ENCODE measurements at places on chromosomes 13 and 19.

DNA sequence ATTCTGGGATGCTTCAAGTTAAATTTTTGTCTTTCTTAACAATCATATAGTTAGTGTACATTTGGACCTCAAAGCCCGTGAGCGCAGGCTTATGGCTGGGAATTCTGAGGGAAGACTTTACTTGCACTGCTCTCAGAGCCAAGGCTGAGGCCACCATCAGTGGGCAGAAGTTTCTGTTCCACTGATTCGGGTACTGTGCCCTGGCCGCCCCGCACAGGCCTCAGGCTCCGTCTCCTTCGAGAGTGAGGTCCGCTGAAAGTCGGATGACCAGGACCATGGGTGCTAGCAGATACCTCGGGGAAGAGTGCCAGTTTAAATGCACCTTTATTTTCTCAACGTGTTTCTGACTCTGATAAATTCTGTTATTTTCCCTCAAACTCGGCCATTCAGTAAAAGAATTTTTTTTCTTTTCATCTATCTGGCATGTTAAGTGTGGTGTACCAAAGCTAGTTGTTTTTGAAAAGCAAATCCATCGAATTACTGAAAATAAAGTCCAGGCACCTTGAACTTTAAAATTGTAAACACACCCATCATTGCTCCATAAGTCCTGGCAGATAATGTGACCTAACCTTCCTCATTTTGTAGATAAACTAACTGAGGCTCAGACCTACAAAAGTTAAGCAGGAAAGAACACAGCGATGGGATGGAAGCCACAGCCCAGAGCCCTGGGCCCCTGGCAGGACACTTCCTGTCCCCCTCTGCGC lies 126.7 kb downstream of the SOX1 start:
- no peak for DNase-seq

DNA sequence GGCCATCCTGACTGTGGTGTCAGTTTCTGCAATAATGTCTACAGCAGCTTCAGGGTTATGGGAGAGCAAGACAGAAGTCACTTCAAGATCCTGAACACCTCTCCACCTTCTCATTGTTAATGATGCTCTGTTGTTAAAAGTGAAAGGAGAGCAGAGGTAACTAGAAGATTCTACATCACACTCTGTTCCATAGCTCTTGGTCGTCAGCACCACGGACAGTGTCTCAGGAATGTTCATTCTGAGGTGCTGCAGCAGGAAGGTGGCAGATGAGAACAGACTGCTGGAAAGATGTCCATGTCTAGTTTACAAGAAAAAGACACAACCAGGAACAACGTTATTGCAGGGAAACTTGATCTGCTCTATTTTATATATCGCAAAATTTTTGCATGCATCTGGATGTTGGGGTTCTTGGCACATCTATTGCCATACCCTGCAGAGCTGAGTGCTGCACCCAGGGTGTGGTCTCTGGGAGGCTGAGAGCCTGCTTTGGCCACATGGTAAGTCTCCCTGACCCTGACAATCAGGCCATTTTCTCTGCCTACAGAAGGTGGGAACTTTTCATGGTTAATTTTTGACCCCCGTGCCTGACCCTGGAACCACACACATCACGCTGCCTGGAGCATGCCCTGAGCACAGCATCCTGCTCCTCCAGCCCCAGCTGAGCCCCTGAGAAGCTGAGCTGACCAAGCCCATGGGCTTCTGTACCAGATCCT lies 12.7 kb downstream of the CEACAM21 start:
- DNase-seq: no peak

DNA sequence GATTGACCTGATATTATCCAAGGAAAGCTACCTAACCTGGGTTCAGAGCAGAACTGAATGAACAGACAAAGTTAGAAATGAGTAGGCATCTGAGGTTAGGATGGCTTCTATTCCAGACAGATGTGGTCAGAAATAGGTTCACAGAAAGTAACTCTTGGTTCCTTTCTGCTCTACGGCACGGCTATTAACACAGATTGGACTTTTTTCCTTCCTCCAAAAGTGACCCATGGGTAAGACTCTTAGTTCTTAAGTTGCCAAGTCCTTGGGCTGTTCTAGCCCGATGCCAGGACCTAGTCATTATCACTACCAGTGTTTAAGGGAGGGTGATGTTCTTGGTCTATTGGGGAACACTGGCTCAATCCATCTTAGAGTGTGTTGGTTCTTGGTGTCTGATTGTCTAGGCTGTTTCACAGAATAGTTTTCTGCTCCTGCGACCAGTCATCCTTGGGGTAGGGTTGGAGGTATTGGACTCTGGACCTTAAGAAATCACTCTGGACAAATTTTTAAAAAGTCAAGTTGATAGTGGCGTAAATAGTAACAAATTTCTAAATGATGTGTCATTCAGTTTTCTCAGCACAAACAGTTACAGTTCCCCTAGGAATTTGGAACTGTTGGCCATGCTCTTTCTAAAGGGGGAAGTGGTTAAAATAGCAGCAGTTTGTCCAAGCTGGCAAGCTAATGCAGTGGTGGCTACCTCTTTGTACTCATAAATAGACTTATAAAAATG lies 60.1 kb upstream of the MYCBP2 start:
- peak; percentile 45 for DNase-seq

GRCh38 chr19:29881386-29881785 lies 60.7 kb upstream of the URI1 start:
- DNase-seq: no peak

GRCh38 chr13:21932578-21932977 lies 261.7 kb downstream of the FGF9 start:
- no peak for DNase-seq

GRCh38 chr19:1407528-1408299 lies at the start of gene DAZAP1:
Gene DAZAP1 (plus strand): TSS chr19:1407586. CDS start chr19:1407774, 188 bp downstream.
- DNase-seq: no peak

GRCh38 chr13:38898481-38898880 lies 92.2 kb downstream of the STOML3 start:
- DNase-seq: no peak

DNA sequence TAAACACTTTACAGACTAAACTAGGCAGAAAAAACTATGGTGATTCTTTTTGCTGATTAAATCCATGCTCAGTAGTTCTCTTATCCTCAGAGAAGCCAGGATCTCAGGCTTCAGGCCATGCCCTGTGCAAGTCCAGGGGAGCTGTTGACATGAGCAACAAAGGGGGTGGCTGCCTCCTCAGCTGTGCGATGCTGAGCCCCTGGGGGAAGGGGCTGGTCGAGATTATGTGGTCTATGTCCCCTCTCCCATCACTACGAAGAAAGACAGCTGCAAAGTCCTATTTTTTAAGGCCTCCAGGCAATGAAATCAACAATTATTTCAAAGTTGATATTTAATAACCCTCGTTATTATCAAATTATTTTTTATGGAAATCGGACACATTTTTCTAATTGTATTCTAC lies 37.0 kb downstream of the IRS2 start:
- no peak for DNase-seq

DNA sequence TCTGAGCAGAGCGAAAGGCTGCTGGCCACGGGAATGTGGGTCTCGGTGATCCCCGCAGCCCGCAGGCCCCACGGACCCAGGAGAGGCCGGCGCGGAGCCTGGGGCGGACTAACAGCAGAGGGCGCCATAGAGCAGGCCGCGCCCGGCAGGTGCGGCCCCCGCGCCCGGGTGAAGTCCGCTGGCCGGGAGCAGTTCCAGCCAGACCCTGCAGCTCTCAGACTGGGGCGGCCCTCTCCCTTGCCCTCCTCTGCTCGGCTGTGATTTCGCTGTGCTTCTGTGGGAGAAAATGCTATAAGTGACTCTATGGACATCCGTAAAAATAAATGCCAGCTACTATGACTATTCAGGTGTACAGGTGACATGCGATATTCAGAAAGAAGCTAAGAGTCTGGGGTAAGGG lies 37.7 kb downstream of the GSX1 start:
- no peak for DNase-seq

- DNase-seq: no peak
These were observed 1.3 kb downstream of the GNA15 start for GRCh38 chr19:3137119-3137518.

GRCh38 chr13:37114250-37114649 lies 8.8 kb upstream of the CSNK1A1L start:
- no peak for DNase-seq

DNA sequence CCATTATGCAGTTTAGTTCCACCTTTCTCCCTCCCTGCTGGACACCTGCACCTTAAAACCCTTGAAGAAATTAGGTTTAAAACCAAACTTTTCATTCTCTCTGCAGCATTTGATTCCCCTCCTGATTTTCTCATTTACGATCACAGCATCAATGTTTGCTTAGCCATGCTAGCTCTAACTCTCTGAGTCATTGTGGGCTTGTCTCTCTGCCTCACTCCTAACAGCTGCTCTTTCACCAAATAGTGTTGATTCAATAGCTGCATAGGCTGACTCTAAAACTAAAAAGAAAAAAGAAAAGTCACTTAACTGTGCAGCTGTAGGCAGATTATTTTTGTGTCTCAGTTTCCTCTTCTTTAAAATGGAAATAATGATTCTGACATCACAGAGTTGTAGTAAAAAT lies 1124.9 kb downstream of the DIAPH3 start:
- DNase-seq: no peak

DNA sequence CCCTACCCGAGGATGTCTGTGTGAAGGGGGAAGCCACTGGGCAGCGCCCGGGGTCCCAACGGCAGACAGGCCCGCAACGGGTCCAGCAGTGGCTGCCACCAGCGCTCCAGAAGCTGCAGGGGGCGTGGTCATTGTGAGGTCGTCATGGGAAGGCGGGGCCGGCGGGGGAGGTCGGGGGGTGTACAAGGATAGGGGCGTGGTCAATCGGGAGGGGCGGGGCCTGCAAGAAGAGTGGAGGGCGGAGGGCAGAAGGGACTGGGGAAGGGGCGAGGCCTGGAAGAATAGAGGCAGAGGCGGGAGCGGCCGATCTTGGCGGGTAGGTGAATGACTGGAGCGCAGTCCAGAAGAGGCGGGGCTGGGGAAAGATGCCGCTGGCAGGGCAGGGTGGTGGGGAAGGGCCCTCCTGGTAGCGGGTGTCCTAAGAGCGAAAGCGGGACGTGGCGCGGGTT lies 4.4 kb downstream of the FUZ start:
- no peak for DNase-seq

GRCh38 chr13:100566543-100566942 lies 22.0 kb downstream of the GGACT start:
- no peak for DNase-seq

DNA sequence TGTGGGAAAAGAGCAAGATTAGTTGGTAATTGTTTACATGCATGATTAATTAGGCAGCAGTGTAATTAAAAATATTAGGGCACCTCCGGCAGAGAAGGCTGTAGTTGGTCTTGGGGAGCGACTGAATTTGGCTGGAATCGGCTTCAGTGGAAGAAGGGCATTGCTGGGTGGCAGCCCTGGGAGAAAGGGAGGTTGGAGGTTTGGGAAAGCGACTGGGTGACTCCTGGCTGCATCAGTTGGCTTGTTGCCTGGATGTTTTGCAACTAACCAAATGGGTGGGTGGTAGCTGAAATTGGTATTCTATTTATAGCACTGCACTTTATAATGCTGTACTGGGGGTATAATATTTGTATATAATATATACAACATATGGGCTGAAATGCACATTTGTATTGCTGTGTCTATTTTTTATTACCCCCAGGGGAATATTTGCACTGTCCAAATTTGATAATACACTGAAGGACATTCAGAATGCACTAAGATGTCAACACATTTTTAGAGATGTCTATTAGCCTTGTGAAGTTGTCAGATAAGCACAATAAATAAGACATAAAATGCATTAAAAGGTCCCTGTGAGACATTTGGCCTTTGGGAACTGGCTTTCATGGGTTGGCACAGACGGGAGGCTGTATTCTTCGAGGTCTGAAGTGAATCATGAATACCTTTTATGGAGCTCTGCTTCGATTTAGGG lies 1.7 kb downstream of the B3GLCT start:
- DNase-seq: no peak

DNA sequence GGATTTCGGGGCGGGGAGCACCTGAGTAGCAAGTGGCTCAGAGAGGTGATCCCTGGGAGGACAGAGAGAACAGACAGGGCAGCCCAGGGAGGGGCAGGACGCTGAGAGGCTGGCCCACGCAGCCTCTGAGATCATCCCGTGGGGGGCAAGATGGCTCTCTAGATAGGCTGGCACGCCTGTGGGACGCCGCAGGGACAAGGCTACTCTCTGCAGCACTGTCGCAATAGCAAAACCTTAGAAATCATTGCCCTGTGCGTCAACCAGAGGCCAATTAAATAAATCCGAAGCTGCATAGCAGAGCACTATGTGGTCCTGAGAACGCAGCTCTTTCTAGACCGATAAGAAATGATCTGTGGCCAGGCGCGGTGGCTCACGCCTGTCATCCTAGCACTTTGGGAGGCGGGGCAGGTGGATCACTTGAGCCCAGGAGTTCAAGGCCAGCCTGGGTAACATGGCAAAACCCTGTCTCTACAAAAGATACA lies 5.1 kb downstream of the PEX11G start:
- DNase-seq: no peak

DNA sequence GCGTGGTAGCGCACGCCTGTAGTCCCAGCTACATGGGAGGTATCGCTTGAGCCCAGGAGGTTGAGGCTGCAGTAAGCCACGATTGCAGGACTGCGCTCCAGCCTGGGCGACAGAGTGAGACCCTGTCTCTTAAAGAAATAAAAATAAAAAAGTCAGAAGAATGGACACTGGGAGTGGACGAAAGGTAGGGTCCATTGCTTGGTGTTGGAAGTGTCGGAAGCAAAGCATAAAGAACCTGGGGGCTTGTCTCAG lies 392 bp upstream of the ARHGAP33 start:
- no peak for DNase-seq

DNA sequence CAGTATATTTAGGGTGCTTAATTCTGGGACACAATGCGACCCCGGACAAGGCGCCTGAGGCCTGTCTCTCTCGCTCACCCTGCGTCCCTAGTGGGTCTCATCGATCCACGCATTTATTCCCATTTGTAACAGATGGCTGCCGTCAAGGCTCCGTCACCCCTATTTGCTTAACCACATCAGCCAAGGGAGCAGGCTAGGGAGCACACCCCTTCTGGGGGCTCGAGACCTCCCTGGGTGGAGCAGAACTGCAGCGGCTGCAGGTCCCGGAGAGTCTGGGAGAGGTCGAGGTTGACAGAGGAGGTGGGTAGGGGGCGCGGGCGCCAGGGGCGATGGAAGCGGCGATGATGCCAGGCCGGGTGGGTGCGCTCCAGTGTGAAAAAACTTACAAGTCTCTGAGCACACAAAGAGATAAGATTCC lies 507 bp downstream of the ALG5 start:
- DNase-seq: no peak

- DNase-seq: no peak
These were observed 1476.7 kb downstream of the UQCRFS1 start for GRCh38 chr19:27736225-27736624.

- no peak for DNase-seq
These were observed 904.5 kb downstream of the SLITRK6 start for GRCh38 chr13:84894749-84895148.

Data from SIG-M5 (cell line).